ENCODE measurements at places on chromosomes 7 and 10.

DNA sequence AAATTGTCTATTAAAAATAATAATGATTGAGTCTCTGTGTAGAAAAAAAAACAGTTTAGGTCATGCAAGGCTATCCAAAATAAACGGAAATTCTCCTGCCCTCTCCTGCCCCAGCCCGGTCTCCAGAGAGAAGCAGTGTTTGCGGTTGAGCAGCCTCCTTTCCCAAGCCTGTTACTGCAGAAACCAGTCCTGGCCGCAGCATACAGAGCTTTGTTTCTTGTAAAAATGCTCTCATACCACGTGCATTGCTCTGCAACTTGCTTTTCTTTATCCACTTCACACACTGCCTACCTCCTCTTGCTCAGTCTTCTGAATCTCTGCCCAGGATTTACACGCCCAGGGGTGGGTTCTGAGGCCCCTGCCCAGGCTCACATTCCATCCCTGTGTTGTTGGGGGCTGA is 34.4 kb upstream of the CUL1 start:
- DNase-seq: no peak

GRCh38 chr7:104998040-104998752 is 15.8 kb upstream of the KMT2E start:
- DNase-seq: no peak

DNA sequence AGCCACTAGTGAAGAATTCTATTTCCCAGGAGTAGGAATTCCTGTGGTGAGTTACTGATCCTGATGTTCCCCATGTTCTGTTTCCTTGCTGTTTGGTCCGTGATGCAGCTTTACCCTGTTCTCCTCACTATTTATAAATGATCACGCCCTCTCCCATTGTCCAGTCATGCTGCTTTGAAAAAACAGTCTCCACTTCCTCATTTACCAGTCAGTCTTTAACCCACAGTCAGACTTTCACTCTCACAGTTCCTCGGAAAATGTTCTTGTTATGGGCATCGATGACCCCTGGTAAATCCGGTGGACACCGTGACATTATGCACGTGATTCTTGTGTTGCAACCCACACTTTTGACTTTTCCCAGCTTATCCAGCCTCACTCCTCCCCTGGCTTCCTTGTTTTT is 14.4 kb downstream of the SCIN start:
- no peak for DNase-seq

DNA sequence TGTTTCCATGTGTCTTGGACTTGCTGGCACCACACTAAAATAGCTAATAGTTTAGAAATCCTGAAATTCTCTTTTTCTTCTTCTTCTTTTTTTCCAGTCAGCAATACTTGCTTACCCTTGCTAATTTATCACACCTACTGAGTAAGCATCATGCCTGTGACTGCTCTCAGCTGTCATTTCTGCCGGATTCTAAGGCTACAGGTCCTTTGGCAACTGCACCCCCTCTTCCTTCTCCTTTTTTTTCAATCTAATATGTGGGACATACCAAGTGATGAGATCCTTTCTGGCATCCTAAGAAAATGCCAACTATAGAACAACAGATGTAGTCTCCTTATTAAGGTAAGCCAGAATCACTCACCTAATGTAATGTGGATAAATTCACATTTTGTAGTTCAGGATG is 444.7 kb downstream of the MAGI2 start:
- DNase-seq: no peak

GRCh38 chr7:75914169-75914654 is 743 bp upstream of the POR start:
- DNase-seq: no peak

GRCh38 chr10:128950916-128951275 is 516.1 kb upstream of the MGMT start:
- no peak for DNase-seq

DNA sequence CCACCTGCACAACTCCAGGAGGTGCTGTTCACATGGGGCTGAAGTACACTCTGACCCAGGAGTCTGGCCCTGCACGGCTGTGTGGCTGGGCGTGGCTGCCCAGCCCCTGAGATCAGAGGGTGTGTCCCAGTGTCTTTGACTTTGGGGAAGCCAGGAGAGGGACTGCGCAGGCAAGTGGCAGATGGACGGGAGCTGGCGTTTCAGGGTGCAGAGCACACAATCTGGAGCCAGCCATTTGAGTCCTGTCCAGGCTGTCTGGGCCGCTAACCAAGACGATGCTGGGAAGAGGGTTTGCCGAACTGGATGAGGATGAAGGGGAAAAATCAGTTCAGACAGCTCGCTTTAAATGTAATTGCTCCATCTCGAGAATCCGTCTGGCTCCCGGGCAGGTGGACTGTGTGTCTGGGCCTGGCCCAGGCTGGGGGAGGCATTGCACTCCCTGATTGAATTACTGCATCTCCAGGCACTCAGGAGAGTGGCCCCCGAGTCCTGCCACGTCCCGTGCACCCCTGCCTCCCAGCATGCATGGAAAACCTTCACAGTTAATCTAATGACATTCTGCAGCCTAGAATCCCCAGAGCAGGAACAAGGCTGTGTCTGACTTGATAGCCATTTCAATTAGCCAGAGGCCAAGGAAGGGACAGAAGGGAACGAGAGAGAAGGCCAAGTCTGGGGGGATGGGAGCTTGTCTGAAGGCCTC is 120.8 kb upstream of the NANOS1 start:
- DNase-seq: no peak
